Activated naive CD8-positive, alpha-beta T cell treated with anti-CD3 and anti-CD28 coated beads, Interleukin-2, amount 50 U/mL, for 24 hours (primary cell): ENCODE measurements at places on chromosomes 2 and 18.

DNA sequence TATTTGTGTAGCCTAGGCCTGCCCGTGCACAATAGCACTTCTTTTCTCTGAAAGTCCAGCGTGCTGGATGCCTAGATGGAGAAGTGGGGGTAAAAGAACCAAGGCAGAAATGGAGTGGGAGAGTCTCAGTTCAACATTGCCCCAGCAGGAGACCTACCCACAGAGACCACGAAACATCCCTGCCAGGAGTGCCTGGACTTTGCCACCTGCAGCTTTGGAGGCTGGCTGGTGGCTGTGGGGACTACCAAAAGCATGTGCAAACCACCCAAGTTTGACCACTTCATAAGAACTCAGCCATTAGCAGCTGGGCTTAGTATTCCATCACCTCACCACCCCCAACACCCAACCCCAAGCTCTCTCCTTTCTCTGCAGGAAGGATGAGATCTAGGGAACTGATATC, 416.9 kb upstream of the ID2 start:
- DNase-seq: no peak
- H3K4me3 ChIP-seq: no peak overlapping the region
- no peaks in the 10 kb centered on the region for H3K4me1 ChIP-seq
- H3K36me3 ChIP-seq: no peaks in the 10 kb centered on the region

- no peaks in the 10 kb centered on the region for H3K27me3 ChIP-seq
- peaks cover 28% of the 10 kb centered on the region for H3K4me1 ChIP-seq
- no peak overlapping the region for H3K4me3 ChIP-seq
- H3K27ac ChIP-seq: no peak overlapping the region
Measured at GRCh38 chr2:237895544-237896506, 36.4 kb downstream of the RAMP1 start.

DNA sequence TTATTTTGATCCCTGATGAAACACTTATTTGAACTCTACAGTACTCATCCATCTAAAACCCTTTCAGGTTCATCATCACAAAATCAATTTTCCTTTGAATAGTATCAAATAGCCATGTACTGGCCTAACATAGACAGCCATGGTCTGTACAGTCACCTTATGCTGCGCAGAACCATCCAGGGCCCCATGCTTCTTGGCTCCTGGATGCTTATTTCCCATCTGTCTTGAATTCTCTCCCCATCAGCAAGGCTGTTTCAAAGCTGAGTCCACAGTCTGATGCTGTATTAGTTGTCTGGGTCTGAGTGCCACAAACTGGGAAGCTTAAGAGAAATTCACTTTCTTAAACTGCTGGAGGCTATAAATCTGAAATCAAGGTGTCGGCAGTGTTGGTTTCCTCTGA, 290.2 kb downstream of the OSR1 start:
- no peak overlapping the region for H3K4me3 ChIP-seq
- H3K27me3 ChIP-seq: no peaks in the 10 kb centered on the region
- DNase-seq: no peak
- H3K4me1 ChIP-seq: no peaks in the 10 kb centered on the region

DNA sequence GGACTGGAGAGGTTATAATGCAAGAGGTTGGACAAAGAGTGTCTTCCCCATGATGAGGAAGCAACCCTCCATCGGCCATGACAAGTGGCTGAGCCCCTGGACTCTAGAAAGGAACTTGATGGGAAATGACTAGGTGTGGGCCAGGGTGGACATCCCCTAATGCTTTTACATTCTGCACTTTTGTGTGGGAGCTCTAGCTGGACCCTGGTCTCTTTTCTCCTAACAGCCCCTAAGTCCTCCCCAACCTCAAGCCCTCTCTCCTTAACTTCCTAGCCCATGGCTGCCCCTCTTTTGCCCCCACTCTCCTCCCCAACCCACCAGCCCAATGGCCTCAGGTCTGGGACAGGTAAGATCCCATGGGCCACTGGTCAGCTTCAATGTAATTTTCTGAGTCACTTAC, 2.4 kb downstream of the CD207 start:
- H3K4me3 ChIP-seq: no peak overlapping the region
- H3K27ac ChIP-seq: no peak overlapping the region
- no peaks in the 10 kb centered on the region for H3K36me3 ChIP-seq
- peaks cover 2% of the 10 kb centered on the region for H3K4me1 ChIP-seq
- DNase-seq: no peak

- H3K4me3 ChIP-seq: no peak overlapping the region
- no peaks in the 10 kb centered on the region for H3K27me3 ChIP-seq
- H3K36me3 ChIP-seq: no peaks in the 10 kb centered on the region
- no peak overlapping the region for H3K27ac ChIP-seq
Measured at GRCh38 chr2:235939471-235939870, 228.7 kb downstream of the GBX2 start.

GRCh38 chr2:26080356-26080755, 46.5 kb downstream of the RAB10 start:
- H3K27me3 ChIP-seq: no peaks in the 10 kb centered on the region
- no peak for DNase-seq
- no peak overlapping the region for H3K4me3 ChIP-seq
- H3K36me3 ChIP-seq: peaks cover 49% of the 10 kb centered on the region
- H3K27ac ChIP-seq: no peak overlapping the region

- H3K27me3 ChIP-seq: peaks cover 2% of the 10 kb centered on the region
- H3K36me3 ChIP-seq: no peaks in the 10 kb centered on the region
- H3K4me3 ChIP-seq: no peak overlapping the region
- DNase-seq: no peak
Measured at GRCh38 chr2:119245841-119246230, 22.2 kb downstream of the STEAP3 start.

DNA sequence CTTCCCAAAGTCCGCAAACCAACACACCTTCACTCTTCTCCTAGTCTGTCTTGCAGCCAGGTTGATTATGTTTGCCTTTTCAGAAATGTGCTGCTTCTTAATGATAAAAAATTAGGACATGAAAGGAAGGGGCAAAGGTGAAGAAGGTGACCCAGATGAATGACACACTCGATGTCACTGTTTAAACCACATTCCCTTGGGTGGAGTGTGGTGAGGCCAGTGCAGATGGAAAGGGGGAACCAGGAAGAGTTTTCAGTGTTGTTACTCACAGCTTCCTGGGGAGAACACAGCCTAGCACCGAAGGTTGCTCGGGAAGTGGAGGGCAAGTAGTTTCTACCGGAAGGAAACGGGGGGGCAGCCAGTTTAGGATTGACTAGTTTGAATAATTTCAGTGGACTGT, 57.2 kb upstream of the BOD1L2 start:
- DNase-seq: no peak
- no peak overlapping the region for H3K27ac ChIP-seq
- peaks cover 8% of the 10 kb centered on the region for H3K4me1 ChIP-seq
- H3K4me3 ChIP-seq: no peak overlapping the region

DNA sequence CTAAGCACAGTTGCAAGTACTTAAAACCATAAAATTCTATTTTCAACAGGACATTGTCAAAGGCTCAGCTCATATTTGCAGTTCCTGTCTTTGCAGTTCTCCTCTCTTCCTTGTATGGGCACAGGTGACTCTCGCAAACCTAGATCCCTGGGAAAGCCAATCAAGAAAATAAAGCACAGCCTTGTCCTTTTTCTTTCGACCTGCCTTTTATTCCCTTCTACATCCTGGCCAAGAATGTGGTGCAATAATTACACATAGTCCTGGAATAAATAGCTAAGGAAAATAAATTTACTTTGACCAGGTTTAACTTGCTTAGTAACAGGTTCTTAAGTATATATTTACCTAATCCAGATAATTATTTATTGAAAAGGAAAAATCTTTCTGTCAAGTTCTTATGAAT, 20.2 kb downstream of the ATG16L1 start:
- DNase-seq: no peak
- H3K4me3 ChIP-seq: no peak overlapping the region
- H3K4me1 ChIP-seq: peaks cover 60% of the 10 kb centered on the region
- peak overlapping the region; percentile 25 for H3K27ac ChIP-seq
- no peaks in the 10 kb centered on the region for H3K27me3 ChIP-seq

GRCh38 chr18:59060551-59060950, 79.1 kb upstream of the SEC11C start:
- H3K4me3 ChIP-seq: no peak overlapping the region
- no peak overlapping the region for H3K27ac ChIP-seq
- no peaks in the 10 kb centered on the region for H3K4me1 ChIP-seq
- DNase-seq: no peak
- peaks cover 12% of the 10 kb centered on the region for H3K27me3 ChIP-seq
- no peaks in the 10 kb centered on the region for H3K36me3 ChIP-seq

- H3K27ac ChIP-seq: no peak overlapping the region
- H3K4me1 ChIP-seq: no peaks in the 10 kb centered on the region
- DNase-seq: no peak
- H3K27me3 ChIP-seq: peaks cover 2% of the 10 kb centered on the region
- H3K4me3 ChIP-seq: no peak overlapping the region
Measured at GRCh38 chr2:133641497-133641896, 73.2 kb upstream of the NCKAP5 start.

GRCh38 chr2:73385123-73385503, 523 bp upstream of the ALMS1 start:
- H3K4me3 ChIP-seq: peak overlapping the region; percentile 91
- peaks cover 1% of the 10 kb centered on the region for H3K36me3 ChIP-seq
- H3K4me1 ChIP-seq: peaks cover 26% of the 10 kb centered on the region
- peak overlapping the region; percentile 87 for H3K27ac ChIP-seq

- no peak overlapping the region for H3K4me3 ChIP-seq
- peaks cover 15% of the 10 kb centered on the region for H3K36me3 ChIP-seq
- H3K27me3 ChIP-seq: no peaks in the 10 kb centered on the region
Measured at GRCh38 chr18:754656-755055, 42.2 kb upstream of the ENOSF1 start.

DNA sequence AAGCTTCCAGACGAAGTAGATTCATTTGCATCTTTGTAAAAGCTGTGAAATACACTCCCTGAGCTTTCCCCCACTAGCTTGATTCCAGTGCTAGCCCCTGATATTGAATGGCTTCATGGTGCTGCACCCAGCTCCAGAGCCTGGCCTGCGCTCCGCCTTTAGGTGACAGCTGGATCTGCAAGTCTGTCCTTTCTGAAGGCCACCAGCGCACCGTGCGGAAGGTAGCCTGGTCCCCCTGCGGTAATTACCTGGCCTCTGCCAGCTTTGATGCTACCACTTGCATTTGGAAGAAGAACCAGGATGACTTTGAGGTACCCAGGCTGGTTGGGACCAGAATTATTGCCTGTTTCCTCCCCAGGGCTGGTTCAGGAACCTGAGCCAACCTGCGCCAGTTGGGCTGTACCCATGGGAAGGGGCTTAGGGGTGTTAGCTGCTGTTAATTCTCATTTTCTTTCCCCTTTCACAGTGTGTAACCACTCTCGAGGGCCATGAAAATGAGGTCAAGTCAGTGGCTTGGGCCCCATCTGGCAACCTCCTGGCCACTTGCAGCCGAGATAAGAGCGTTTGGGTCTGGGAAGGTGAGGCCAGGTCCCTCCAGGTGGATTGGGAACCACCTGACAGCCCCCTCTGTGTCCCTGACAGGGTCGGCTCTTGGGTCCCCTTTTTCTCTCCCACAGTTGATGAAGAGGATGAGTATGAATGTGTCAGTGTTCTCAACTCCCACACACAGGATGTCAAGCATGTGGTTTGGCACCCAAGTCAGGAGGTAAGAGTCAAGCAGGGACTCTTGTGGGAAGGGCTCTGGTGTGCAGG, 1.3 kb downstream of the CIAO1 start:
- peak; percentile 61 for DNase-seq
- peak overlapping the region; percentile 96 for H3K27ac ChIP-seq
- H3K27me3 ChIP-seq: no peaks in the 10 kb centered on the region
- peaks cover 43% of the 10 kb centered on the region for H3K4me1 ChIP-seq
- H3K4me3 ChIP-seq: peak overlapping the region; percentile 99
- H3K36me3 ChIP-seq: peaks cover 36% of the 10 kb centered on the region
